ENCODE measurements at places on chromosomes 6 and 20. TPM values are rescaled to one million over a fixed set of nuclear protein-coding genes. Genes with fewer than 3 reads are reported as not detected.
A peak's percentile ranks its signal among the peaks of the same experiment; 100 is the strongest.

DNA sequence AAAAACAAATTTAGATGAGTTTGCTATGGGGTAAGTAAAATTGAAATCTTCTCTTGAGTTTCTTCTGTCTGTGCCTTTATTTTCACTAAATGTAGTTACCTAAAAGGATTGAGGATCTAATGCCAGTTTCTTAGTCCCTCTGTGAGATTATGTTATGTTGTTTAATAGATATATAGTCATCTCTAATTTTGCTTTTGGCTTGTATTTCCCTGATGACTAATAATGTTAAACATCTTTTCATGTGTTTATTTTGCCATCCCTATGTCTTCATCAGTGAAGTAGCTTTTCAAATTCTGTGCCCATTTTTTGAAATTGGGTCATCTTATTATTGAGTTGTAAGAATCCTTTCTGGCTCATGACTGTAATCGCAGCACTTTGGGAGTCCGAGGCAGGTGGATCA is 13.7 kb downstream of the QRSL1 start:
- DNase-seq, result no peak

DNA sequence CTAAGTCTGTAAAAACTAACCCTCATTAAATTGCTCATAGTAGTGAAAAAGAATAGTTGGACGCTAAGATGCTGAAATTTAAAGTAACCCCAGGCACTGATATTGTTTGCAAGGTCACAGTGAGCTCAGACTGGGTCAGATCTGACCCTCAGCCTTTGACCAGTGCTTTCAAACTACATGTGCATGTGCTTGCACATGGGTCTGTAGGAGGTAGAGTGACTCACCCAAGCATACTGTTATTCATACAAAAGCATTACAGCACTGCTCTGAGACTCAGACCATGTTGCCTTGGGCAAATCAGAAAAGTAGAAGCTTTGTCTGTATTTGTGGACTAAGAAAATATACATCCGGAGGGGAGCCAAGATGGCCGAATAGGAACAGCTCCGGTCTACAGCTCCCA is 326.4 kb upstream of the MARCKS start:
- DNase-seq, result no peak

GRCh38 chr6:138307352-138307751 is 70.4 kb upstream of the SMIM28 start:
- DNase-seq, result no peak

GRCh38 chr6:40490508-40490907 is 96.7 kb downstream of the LRFN2 start:
- DNase-seq, result no peak

GRCh38 chr6:33007831-33008400 is 1.5 kb downstream of the HLA-DOA start:
- no peak for DNase-seq

- DNase-seq, result no peak
Measured at GRCh38 chr20:41081276-41081814, 52.7 kb downstream of the TOP1 start.

DNA sequence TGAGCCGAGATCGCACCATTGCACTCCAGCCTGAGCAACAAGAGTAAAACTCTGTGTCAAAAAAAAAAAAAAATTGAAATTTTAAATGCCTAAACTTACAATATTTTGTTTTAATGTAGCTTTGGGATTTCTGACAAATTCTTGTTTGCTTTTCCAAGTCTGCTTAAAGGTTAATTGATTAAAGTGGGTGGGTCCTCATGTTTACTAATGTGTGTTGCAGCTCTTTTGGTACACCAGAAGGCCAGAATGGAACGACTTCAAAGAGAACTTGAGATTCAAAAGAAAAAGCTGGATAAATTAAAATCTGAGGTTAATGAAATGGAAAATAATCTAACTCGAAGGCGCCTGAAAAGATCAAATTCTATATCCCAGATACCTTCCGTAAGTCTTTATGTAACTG is 2.7 kb upstream of the SUMO4 start:
- DNase-seq, result no peak

DNA sequence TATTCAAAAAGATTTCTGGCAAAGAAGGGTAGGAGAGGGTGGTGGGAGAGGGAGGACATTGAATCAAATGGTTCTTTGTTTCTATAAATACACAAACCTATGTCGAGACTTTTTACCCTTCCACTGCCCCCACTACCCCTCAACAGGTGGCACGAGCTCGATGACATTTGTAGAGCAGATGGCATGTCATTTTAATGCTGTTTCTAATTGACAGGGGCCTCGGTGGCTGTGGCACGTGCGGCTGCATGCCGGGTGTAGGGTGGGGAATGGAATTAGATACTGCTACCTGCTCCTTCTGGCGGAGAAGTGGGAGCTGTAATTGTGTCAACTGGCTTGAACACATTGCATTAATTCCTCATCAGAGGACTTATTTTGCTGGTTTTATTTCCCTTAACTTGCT is 29.1 kb upstream of the SASH1 start:
- DNase-seq, result no peak

- no peak for DNase-seq
Measured at GRCh38 chr6:159084493-159085091, 39.8 kb upstream of the TAGAP start.

GRCh38 chr6:85431271-85431670 is 18.6 kb upstream of the NT5E start:
- DNase-seq, result no peak

DNA sequence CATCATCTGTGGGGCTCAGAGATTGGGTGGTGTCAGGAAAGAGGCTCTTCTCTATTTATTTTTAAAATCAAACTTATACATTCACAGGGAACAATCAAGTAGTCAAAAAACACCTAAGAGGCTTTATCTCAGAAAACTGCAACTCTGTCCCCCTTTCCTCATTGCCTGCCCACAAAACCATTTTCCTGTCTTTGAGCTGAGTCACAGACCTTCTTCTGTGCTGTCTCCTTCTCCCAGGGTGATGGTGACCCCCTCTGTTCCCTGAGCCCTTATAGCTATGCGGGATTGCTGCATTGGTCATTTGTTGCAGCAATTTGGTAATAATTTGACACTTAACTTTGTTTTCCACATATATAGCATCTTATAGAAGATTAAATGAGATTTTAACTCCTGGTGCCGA is 195.2 kb upstream of the PROKR2 start:
- peak; percentile 38 for DNase-seq

GRCh38 chr6:22036699-22037098 is 260.1 kb downstream of the PRL start:
- DNase-seq, result no peak

GRCh38 chr6:88422831-88423230 is 256.7 kb upstream of the CNR1 start:
- DNase-seq, result no peak

DNA sequence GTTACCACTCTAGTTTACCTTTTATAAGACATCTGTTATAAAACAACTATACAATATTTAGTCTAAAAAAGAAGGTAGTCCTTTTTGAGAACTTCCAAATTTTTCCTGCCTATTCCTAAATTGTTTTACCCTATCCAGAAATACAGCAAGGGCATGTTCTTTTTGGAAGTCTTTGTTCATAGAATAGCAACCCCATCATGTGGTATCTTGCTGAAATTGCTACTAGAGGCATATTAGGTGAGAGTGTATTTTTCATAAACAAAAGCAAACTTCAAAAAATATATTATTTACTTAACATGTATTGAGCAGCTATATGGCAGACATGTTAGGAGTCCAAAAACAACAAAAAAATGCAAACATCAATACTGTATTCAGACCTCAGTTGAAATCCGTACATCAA is 371.8 kb upstream of the NRSN1 start:
- no peak for DNase-seq

DNA sequence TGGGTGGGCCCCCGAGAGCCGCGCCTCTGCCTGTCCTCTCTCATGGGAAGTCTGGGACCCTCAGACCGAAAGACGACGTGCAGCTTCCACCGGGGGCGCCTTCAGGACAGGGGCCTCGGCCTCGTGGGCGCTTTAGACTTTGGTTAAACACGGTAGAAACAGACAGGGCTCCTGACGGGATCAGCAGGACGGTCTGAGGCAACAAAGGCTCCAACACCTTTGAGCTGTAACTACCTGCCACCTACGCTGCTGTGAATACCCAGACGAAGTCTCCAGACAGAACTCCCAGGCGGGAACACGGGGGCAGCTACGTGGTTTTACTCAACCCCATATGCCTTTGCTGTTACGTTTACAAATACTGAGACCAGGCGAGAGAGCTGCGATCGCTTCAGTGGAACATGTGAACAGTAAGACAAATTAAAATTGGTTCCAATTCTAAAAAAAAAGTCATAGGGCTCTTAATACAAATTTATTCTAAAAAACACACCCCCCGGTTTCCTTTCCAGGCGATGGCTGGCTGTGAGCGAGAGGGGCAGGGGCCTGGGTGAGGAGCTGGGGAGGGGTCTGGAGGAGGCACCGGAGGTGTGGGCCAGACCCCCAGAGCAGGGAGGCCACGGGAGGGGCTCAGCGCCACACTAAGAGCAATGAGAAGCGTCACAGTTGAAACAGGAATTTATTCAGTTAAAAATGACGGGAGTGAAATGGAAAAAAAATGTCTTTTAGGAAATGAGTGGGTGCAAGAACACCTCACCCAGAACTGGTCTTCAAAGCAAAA is 453.2 kb downstream of the QKI start:
- no peak for DNase-seq

DNA sequence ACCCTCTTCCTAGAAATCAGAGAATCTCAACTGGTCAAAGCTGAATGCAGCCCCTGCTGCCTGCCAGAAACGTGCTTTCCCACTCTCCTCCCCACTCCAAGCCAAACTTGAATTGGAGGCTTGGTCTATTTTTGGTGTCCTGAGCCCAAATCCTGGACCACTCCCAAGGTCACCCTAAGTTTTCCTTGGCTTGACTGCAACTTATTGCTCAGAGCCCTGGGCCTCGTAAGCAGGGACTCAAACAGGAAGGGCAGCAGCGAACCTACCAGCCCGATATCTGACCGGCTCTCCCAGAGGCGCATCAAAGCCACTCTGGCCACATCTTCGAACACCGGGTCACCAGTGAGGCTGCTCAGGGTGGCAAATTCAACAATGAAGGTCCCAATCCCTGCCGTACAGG is 12.7 kb downstream of the EDEM2 start:
- DNase-seq, result no peak

DNA sequence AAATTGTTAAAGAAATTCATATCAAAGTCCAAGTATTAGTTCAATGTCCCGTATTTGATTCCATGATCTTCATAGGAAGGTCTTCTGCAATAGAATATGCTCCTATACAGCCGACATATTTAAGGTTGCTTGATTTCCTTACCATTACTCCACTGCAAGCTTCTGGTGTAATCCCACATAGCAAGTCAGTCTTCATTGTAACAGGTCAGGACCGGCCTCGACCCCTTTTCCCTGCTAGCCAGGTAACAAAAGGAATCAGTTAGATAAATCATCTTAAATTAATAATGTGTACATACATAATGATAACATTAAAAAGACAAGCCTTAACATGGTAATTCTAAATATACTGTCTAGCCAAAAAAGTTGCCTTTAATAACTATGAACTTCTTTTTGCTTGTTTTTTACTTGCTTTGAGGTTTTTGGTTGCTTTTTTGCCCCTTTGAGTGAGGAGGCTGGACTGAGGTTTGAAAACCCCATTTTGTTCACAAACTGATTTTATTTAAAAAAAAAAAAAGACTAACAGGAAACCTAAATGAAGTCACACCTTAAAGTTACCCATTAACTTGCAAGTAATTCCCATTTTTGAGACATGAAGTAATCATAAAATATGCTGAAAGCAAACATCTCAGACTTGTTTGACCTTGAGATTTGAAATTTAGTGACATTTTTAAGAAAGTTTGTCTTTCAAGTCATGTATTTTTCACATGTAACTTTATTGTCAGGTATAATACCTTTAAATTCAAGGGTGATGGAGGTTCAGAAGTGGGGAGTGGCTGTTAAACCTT is 19.2 kb upstream of the SNX14 start:
- DNase-seq, result no peak

DNA sequence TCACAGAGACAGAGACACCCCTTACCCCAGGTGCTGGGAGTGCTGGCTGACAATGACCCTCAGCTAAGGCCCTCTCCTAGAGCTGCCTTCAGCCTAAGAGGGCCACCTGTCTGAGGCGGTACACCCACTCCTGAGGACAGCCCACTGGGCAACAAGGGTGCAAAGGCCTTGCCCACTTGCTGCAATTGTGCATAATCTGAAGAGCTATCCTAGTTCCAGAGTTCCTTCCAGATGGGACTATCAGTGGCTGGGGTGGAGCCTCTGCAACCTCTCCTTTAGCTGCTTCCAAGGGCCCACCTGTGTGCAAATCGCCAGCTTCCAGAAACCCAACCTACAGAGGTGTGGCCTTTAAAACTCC is 87.5 kb downstream of the PREX1 start:
- no peak for DNase-seq

- DNase-seq, result no peak
Measured at GRCh38 chr6:25156123-25156522, 123.1 kb upstream of the CARMIL1 start.

- DNase-seq, result no peak
Measured at GRCh38 chr20:13397300-13397724, 176.2 kb downstream of the ISM1 start.

- DNase-seq, result no peak
Measured at GRCh38 chr6:33837971-33838665, 34.3 kb upstream of the MLN start.

DNA sequence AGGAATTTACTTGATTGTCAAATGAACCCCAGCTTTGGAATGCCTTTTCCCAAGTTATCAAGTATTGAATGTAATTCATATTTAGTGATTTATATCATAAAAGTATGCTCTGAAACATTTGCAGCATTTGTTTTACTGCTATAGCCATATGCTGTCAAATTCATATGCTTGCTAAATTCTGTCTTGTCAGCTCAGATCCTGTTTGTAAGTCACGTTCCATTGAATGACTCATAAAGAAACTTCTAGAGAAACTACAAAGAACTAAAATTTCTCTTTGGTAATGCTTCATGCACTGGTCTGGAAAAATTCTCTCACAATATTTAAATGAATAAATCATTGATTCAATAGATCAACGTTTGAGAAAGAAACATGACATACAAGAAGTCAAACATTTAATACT is 445.9 kb downstream of the PHF3 start:
- no peak for DNase-seq

GRCh38 chr6:15254070-15254975 is 8.5 kb downstream of the JARID2 start:
- DNase-seq, result no peak

GRCh38 chr6:135126034-135126433 is 55.1 kb upstream of the MYB start:
- DNase-seq, result no peak

The FRK gene
- 0.03 TPM for total RNA-seq

The EPHA7 gene
- total RNA-seq, result not detected

The GPLD1 gene
- 0.45 TPM for total RNA-seq

The PSORS1C1 gene
- not detected for total RNA-seq

The BNIP5 gene
- total RNA-seq, result not detected

The ANKRD6 gene
- total RNA-seq, result 9.1 TPM

The EGFL8 gene
- 12.2 TPM for total RNA-seq

The PAK5 gene
- not detected for total RNA-seq

The DYNLT2 gene
- 2.1 TPM for total RNA-seq

The DNMT3B gene
- total RNA-seq, result 9.0 TPM

The OR12D3 gene
- not detected for total RNA-seq

Data from activated CD8-positive, alpha-beta T cell treated with anti-CD3 and anti-CD28 coated beads, Interleukin-2, amount 10 ng/mL, durations not matched to agents 7 days and 5 days (primary cell).